Airway epithelial cell (primary cell): ENCODE measurements at places on chromosomes 11 and 22. TPM values are rescaled to one million over a fixed set of nuclear protein-coding genes. Genes with fewer than 3 reads are reported as not detected.

The PRODH gene
- 8.7 and 14.2 TPM in 2 replicates for total RNA-seq

The MRGPRE gene
- total RNA-seq, result not detected in 2 replicates

The OR8H2 gene
- not detected in 2 replicates for total RNA-seq

The FHIP1B gene
- total RNA-seq, result 16.5 and 26.7 TPM in 2 replicates

The KRTAP5-10 gene
- total RNA-seq, result not detected in 2 replicates

The UPK3A gene
- not detected in 2 replicates for total RNA-seq

The C11orf54 gene
- 6.6 and 13.3 TPM in 2 replicates for total RNA-seq

The CSF2RB gene
- total RNA-seq, result 0.42 TPM in 1 of 2 replicates, not detected in the other

The ANGPTL5 gene
- total RNA-seq, result not detected in 2 replicates

The CPT1B gene
- 1.1 and 1.5 TPM in 2 replicates for total RNA-seq
